Stimulated activated CD4-positive, alpha-beta T cell treated with anti-CD3 and anti-CD28 coated beads, Interleukin-2, amount 100 ng/mL, for 48 hours (primary cell): ENCODE measurements at places on chromosomes 2 and 18.

- DNase-seq: no peak
These were observed 72.6 kb downstream of the MREG start for GRCh38 chr2:215940645-215941184.

DNA sequence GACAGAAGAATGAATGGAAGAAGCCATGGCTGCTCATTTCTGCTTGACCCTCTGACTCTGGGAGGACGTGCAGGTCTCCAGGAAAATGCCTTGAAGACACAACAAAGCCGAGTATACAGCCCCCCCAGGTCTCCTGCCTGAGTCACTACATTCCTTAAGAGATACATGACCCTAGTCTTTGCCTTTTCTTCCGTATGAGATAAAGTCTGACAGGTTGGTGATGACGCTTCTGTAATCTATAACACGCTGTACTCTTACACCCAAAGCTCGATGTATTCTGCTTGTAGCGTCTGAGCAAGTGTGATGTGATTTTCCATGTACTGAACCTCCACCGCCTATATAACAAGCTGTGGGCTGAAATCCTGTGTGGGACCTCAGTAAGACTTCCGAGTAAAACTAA is 77.3 kb downstream of the KCTD1 start:
- no peak for DNase-seq

GRCh38 chr18:5286525-5286924 is 9.0 kb downstream of the ZBTB14 start:
- DNase-seq: no peak

- DNase-seq: no peak
These were observed 19.0 kb downstream of the ALK start for GRCh38 chr2:29902356-29902755.

DNA sequence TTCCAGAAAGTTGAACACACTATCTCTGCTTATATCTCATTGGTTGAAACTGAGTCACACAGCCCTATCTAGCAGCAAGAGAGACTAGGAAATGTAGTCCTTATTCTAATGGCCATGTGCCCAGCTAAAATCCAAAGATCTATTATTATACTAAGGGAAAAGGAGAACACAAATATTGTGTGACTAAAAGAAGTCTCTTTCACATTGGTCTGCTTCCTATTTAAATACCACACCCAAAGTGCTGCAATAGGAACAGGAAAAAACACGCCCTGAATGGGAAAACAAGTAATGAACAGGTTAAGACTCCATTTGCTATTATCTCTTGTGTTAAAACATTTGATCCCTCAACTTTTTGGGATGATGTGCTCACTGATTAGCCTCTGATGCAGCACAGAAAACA is 86.8 kb upstream of the BARD1 start:
- no peak for DNase-seq

DNA sequence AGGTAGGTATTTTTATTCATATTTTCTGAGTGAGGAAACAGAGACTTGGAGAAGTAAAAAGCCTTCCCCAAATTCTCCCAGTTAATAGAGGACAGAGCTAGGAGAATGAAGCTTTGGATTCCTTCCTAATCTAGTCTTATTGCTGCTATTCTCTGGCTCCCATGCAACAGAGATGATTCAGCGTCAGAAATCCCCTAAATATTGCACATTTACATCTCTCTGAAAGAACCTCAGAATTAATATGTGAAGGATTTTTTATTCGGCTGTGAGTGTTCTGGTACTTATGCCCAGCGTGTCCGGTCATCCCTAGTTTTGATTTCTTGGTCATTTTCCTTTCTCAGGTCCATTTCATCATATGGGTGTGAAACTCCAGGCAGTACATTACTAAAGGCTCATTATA is 91.2 kb upstream of the SESTD1 start:
- no peak for DNase-seq

- DNase-seq: no peak
These were observed 374.0 kb downstream of the NCKAP5 start for GRCh38 chr2:133194362-133194655.

- DNase-seq: no peak
These were observed 66.4 kb downstream of the GALR1 start for GRCh38 chr18:77316008-77316407.

- DNase-seq: no peak
These were observed 87.0 kb downstream of the XDH start for GRCh38 chr2:31327505-31327904.

DNA sequence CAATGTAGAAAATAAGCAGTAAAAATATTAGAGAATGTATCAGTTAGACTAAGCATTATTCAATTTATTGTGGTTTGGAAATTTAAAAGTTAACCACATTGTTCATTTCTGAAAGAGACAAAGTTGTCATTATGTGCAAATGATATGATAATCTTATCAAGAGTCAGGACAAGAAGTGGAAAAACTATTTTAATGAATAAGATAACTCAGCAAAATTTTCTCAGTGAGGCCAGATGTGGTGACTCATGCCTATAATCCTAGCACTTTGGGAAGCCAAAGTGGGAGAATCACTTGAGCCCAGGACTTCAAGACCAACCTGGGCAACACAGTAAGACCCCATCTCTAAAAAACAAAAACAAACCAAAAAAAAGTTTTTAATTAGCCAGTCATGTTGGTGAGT is 39.5 kb upstream of the CERS6 start:
- no peak for DNase-seq

DNA sequence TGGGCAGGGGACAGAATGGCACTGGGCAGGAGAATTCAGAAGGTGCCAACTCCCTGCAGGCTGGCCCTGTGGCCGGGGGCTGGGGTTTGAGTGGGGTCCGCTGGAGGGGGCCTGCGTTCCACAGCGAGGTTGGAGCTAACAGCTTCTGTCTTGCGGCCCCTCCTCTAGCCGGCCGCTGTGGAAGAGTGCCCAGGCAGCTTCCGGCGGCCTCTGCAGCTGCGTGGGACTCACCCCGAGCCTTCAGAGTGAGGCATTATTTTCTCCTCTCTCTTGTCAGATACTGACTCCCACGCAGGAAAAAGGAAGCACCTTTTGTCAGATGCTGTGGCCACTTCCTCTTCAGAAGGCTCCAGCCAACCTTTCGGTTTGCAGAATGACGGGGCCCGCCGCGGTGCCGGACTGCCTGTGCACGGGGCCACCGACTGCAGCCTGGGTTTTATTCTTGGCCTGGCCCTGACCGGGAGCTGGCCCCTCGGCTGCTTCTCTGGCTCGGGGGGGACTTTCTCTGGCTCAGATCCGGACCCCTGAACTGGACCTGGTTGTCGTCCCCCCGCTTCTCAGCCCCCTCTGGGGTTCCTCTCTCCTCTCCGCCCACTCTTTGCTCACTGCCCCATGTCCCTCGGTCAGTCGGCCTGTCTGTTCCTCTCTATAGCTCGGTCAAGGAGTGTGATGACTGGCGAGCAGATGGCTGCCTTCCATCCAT is 40.1 kb downstream of the ARHGAP25 start:
- DNase-seq: peak; percentile 53
